ENCODE measurements at places on chromosomes 2 and 18.

GRCh38 chr2:150293771-150294170, 193.7 kb downstream of the RND3 start:
- no peak for DNase-seq

GRCh38 chr2:219126555-219126954, 34.1 kb downstream of the NHEJ1 start:
- no peak for DNase-seq

DNA sequence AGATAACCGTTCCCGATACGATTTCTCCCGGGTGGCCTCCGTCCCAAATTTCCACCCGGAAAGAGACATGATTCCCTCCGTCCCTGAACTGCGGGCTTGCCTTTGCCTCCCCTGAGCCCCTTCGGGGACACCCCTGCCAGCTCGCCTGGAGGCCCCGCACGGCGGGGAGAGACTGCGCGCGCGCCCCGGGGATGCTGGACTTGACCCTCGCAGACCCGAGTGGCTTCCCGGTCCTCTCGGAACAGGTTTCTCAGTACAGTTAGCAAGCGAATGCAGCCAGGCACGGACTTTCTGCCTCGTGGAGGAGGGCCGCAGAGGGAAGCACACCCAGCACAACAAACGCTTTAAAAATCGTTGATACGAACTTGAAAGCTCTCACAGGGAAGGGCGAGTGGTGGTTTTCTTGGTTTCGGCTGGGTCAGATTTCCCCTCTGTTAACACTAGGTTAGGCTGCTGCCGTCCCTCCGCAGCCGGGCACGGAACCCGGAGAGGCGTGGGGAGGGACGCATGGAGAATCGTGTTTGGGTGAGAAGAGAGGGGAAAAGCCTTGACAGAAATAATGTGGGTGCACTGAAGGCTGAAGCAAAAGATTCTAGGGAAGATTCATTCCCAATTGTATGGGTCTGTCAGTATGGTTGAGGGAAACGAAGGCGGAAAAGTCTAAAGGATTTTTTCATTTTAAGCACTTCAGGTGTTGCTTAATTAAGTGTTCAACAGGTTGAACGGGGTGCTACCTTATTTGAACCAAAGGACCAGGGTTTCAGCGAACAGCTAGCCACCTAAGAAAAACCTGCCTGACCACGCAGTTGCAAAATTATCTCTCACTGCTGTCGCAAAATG, 916 bp downstream of the TNFRSF11A start:
- no peak for DNase-seq

DNA sequence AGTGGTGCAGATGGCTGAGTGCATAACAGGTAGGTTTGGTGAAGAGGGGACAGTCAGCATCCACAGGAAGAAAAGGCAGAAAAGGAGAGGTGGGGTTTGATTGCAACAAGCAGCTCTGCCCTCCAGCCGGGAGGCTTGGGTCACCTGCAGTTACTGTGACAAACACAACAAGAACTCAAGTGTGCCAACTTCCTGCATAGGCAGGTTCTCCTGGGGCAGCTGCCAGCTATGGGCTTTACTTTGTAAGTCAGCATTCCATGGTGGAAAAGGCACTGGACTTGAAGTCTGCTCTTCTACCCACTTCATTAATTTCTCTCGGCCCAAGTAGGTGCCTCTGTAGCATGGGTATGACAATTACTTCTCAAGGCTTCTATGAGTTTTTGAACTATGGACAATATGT, 98.9 kb downstream of the MYT1L start:
- no peak for DNase-seq

DNA sequence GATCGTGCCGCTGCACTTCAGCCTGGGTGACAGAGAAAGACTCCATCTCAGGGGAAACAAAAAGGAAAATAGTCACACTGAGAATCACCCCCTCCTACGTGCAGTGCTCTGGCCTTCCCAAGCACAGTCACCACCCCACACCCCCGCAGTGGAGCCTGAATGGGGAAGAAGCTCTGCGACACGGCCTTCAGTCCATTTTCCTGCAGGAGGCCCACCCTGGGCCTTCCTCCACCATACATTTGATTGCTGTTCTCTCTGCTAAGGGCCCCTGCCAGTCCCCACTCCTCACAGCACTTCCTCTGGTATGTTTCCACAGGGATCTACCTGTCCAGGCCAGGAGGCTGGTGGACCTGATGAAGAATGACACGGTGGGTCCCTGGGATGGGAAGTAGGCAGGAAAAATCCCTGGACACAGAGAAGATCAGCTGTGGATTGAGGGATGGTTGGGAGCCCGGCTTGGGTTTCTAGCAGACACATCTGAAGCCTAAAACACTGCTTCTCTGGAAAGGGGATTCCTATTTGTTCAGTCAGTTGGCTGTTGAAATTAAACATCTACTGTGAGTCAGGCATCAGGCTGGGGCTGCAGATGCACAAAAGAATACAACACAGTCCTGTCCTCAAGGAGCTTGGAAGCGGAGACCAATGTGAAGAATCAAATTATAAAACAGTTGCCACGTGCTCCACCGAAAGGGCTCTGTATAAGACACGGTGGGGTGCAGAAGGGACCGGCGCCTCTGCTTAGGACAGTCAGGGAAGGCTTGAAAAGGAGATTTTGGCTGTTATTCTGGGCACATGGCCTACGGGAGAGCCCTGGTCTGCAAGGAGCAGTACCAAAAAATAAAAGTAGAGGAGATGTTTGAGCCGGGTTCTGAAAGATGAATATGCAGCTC, 82.2 kb downstream of the PLB1 start:
- DNase-seq, result no peak

DNA sequence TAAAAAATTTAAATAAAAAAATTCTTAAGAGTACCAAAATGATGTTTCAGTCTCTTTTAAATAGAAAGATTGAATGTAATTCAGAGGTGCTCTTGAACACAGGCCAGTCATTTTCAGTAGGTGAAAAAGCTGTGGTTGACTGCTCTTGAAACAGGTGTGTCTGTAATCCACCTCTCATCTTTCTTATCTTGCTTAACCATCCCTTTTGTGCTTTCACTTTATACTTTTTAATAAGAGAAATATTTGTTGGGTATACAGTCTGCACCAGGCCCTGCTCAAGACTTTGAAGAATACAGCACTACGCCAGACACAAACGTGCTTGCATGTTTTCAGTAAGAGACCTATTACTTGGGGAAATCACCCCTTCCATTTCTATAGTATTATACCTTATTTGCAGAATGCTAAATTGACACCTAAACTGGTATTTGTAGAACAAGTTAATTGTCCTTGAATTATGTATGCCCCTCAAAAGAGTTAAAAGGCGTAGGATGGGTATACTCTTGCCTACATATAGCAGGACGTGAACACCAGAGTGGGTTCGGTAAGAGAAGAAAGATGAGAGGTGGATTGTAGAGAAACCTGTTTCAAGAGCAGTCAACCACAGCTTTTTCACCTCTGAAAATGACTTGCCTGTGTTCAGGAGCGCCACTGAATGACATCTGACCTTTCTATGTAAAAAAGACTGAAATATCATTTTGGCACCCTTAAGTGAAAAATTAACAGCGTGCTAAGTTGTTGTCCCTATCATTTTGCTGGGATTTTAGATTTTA, 4.0 kb upstream of the RTN4 start:
- DNase-seq, result no peak
